ENCODE measurements at places on chromosomes 2 and 18. TPM values are rescaled to one million over a fixed set of nuclear protein-coding genes. Genes with fewer than 3 reads are reported as not detected.

- no peaks in the 10 kb centered on the region for H3K36me3 ChIP-seq
- H3K27me3 ChIP-seq, result peaks cover 11% of the 10 kb centered on the region
- H3K4me1 ChIP-seq, result no peaks in the 10 kb centered on the region
- no peak overlapping the region for H3K4me3 ChIP-seq
- no peak for DNase-seq
Observed at GRCh38 chr18:10093445-10093844, 179.6 kb downstream of the VAPA start.

The PTH2R gene
- total RNA-seq, result not detected

The CCDC141 gene
- total RNA-seq, result 1.3 TPM

- no peaks in the 10 kb centered on the region for H3K36me3 ChIP-seq
- H3K4me1 ChIP-seq, result no peaks in the 10 kb centered on the region
- no peaks in the 10 kb centered on the region for H3K27me3 ChIP-seq
- H3K4me3 ChIP-seq, result no peak overlapping the region
Observed at GRCh38 chr2:88666576-88666975, 24.9 kb upstream of the RPIA start.

DNA sequence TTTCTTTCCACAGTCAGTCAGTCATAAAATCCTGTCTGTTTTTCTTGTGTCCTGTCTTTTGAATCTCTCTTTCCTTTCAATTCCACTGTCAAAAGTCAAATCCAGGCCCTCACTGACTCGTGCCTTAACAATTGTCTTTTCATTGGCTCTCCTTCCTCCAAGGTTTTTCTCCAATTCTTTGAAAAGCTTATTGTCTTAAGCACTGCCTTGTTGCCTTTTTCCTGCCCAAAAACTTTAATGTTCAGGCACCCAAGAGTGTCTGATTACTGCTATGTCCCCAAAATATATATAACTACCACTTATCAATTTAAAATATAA is 13.9 kb upstream of the SULT1C4 start:
- H3K27me3 ChIP-seq, result peaks cover 16% of the 10 kb centered on the region
- no peaks in the 10 kb centered on the region for H3K4me1 ChIP-seq
- no peaks in the 10 kb centered on the region for H3K36me3 ChIP-seq
- DNase-seq, result no peak
- H3K27ac ChIP-seq, result no peak overlapping the region
- H3K4me3 ChIP-seq, result no peak overlapping the region

The CDK5R2 gene
- not detected for total RNA-seq

DNA sequence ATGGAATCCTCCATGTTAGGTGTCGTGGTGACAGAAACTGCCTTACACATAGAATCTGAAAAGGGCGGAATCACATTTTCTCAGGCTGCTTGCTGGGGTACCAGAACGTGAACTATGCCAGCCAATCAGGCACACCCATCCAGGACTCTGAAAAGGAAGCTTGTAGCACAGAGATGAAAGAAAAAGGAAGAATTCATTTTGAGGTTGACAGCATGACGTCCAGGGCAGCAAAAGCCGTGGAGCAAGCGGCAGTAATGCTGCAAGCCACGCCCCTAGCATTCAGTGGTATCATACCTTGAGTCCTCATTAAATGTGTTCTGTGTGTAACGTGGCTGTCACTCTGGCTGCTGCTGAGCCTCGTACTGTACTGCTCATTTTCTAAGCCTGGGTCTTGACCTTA is 304.0 kb downstream of the DYSF start:
- no peak overlapping the region for H3K4me3 ChIP-seq
- peaks cover 4% of the 10 kb centered on the region for H3K27me3 ChIP-seq
- H3K4me1 ChIP-seq, result no peaks in the 10 kb centered on the region
- H3K27ac ChIP-seq, result no peak overlapping the region
- no peaks in the 10 kb centered on the region for H3K36me3 ChIP-seq

The DPY30 gene
- total RNA-seq, result 89.2 TPM

The SULT1C4 gene
- not detected for total RNA-seq

The SKA1 gene
- total RNA-seq, result 46.0 TPM
